ENCODE measurements at places on chromosomes 3 and 15.
A peak's percentile ranks its signal among the peaks of the same experiment; 100 is the strongest.

DNA sequence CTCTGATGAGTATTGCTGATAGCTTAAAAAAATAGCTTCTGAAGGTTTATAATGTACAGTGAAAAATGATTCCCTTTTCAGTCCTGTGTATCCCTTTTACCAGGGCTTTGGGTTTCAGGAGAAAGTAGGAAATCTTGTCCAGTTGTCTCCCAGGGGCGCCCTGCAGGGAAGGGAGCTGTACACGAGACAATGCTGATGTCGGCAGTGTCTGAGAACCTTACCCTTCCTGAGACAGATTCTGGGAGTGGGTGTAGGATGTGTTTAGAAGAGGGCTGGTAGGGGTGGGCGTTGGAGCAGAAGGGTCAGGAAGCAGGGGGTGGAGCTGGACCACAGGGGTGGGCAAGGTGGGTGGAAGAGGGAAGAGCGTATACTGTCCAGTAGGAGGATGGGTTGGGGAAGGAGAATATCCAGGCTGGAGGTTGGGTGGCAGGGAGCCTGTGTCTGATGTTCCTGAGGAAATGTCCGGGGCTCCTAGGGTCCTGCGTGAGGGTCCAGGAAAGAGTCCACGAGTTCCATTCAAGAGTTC, 5.6 kb downstream of the THPO start:
- no peak for DNase-seq
- H3K4me3 ChIP-seq: no peak overlapping the region
- peaks cover 2% of the 10 kb centered on the region for H3K4me1 ChIP-seq
- peaks cover 28% of the 10 kb centered on the region for H3K27me3 ChIP-seq
- H3K36me3 ChIP-seq: peaks cover 11% of the 10 kb centered on the region
- H3K27ac ChIP-seq: no peak overlapping the region

- H3K4me1 ChIP-seq: no peaks in the 10 kb centered on the region
- no peak overlapping the region for H3K4me3 ChIP-seq
- H3K27me3 ChIP-seq: no peaks in the 10 kb centered on the region
- DNase-seq: no peak
- H3K27ac ChIP-seq: no peak overlapping the region
Measured at GRCh38 chr3:157238457-157238856, 78.5 kb upstream of the CCNL1 start.

- H3K27me3 ChIP-seq: no peaks in the 10 kb centered on the region
- H3K4me3 ChIP-seq: no peak overlapping the region
- H3K27ac ChIP-seq: no peak overlapping the region
- H3K36me3 ChIP-seq: no peaks in the 10 kb centered on the region
- no peak for DNase-seq
Measured at GRCh38 chr3:81302045-81302444, 459.4 kb downstream of the GBE1 start.

DNA sequence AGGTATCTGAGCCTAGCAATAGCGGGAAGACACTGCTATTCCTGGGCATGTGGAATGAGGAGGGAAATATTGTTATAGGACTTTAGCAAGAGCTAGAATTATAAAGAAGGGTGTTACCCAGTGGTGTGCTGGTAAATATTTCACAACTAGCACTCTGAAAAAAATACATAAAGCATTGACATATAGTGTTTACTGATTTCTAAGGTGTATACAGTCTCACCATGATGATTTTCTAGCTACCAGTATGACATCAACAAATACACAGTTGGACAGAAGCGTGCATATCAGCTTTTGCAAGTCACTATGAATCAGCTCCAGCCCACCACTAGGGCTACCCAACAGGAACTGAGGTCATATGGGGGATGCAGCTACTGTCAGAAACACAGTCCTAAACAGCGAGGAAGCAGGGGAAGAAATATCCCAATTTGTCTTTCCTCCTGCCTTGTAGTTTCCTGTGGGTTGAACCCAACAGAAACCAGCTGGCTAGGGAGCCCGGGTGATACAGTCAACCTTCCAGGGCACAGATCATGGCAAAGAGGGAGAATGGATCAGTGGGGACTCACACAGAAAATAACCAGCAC, 39.6 kb downstream of the HGD start:
- H3K36me3 ChIP-seq: no peaks in the 10 kb centered on the region
- H3K4me3 ChIP-seq: no peak overlapping the region
- no peaks in the 10 kb centered on the region for H3K4me1 ChIP-seq
- H3K27me3 ChIP-seq: no peaks in the 10 kb centered on the region

DNA sequence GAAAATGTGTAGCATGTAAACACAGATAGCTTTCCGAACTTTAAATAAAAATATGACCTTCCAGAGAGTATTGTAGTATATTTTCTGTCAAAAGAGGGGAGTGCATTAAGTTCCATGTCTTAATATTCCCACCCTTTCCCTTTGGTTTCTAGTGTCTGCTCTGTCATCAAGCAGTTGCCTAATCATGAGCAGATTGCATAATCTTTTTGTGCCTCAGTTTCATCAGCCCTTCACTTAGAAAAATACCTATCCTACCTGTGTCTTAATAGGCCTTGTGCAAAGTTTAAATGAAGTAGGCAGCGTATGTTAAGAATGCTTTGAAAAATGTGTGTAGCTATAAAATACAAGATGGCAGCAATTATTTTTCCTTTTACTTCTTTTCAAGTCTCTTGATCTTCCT, 52.8 kb downstream of the CALML4 start:
- no peaks in the 10 kb centered on the region for H3K27me3 ChIP-seq
- peaks cover 30% of the 10 kb centered on the region for H3K36me3 ChIP-seq
- H3K4me1 ChIP-seq: no peaks in the 10 kb centered on the region

GRCh38 chr3:173402656-173403055, 5.1 kb downstream of the NLGN1 start:
- no peaks in the 10 kb centered on the region for H3K4me1 ChIP-seq
- H3K27me3 ChIP-seq: peaks cover 9% of the 10 kb centered on the region
- H3K4me3 ChIP-seq: no peak overlapping the region
- no peak for DNase-seq
- H3K27ac ChIP-seq: no peak overlapping the region

DNA sequence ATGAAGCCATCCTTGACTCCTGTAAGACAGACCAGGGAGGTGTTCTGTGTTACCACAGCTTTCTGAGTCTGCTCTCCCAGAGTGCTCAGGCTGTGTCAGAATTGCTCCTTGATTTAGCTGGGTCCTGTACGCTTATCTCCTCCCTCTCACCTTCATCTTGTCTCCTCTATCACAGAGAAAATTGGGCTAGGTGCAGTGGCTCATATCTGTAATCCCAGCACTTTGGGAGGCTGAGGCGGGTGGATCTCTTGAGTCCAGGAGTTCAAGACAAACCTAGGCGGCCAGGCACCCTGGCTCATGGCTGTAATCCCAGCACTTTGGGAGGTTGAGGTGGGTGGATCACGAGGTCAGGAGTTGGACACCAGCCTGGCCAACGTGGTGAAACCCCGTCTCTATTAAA, 5.9 kb downstream of the SCAMP5 start:
- H3K27ac ChIP-seq: no peak overlapping the region
- no peaks in the 10 kb centered on the region for H3K36me3 ChIP-seq
- no peak for DNase-seq

DNA sequence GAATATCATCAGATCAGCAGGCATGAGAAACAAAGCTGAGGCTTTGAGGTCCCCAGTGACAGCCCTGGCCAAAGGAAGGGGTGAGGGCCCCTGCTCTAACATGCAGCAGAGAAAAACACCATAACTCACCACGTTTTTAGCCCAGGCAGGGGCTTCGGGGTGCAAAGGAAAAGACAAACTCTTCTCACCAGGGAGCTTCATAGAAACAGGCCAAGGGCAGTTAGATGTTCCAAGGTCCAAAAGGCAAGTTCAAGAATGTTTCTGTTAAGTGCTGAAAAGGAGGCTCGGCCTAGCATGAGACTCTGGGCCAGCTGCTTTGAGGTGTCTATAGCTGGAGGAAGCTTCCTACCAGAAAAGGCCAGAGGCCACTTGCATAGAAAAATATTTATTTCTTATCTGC, 608.4 kb upstream of the CFAP20DC start:
- H3K4me3 ChIP-seq: no peak overlapping the region
- no peaks in the 10 kb centered on the region for H3K27me3 ChIP-seq
- H3K4me1 ChIP-seq: peaks cover 3% of the 10 kb centered on the region

DNA sequence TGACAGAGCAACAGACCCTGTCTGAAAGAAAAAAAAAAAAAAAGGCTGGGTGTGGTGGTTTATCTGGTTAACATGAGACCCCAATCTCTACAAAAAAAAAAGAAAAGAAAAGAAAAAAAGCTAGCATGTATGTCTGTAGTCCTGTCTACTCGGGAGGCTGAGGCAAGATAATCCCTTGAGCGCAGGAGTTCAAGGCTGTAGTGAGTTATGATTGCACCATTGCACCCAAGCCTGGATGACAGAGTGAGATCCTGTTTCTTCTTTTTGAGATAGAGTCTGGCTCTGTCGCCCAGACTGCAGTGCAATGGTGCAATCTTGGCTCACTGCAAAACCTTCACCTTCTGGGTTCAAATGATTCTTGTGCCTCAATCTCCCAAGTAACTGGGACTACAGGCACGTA, 8.4 kb upstream of the DHX30 start:
- no peaks in the 10 kb centered on the region for H3K36me3 ChIP-seq
- H3K27me3 ChIP-seq: no peaks in the 10 kb centered on the region
- no peaks in the 10 kb centered on the region for H3K4me1 ChIP-seq
- H3K4me3 ChIP-seq: no peak overlapping the region
- DNase-seq: no peak
- no peak overlapping the region for H3K27ac ChIP-seq

GRCh38 chr3:176351408-176351807, 845.9 kb downstream of the TBL1XR1 start:
- H3K27ac ChIP-seq: no peak overlapping the region
- H3K4me3 ChIP-seq: no peak overlapping the region
- no peaks in the 10 kb centered on the region for H3K36me3 ChIP-seq

GRCh38 chr3:12727481-12727880, 31.6 kb downstream of the TMEM40 start:
- no peaks in the 10 kb centered on the region for H3K27me3 ChIP-seq
- no peak overlapping the region for H3K27ac ChIP-seq
- no peak for DNase-seq

DNA sequence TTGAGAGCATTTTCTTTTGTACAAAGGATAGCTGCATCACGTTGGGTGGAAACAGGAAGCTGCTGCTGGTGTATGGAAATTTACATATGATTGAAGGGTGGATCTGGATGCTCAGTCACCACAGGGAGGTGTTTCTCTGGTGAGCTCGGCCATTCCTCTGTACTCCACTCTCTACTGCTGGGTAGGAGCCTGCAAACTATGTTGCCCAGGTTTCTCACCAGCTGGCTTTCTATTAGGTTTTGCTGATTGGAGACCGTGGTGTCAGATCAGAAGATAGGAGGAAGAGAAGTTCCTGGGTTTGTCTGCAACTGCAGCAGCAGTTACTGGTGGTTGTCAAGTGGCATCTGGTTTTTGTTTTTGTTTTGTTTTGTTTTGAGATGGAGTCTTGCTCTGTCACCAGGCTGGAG, 61.7 kb downstream of the TAMM41 start:
- H3K27me3 ChIP-seq: no peaks in the 10 kb centered on the region
- H3K27ac ChIP-seq: peak overlapping the region; percentile 74
- no peak overlapping the region for H3K4me3 ChIP-seq

DNA sequence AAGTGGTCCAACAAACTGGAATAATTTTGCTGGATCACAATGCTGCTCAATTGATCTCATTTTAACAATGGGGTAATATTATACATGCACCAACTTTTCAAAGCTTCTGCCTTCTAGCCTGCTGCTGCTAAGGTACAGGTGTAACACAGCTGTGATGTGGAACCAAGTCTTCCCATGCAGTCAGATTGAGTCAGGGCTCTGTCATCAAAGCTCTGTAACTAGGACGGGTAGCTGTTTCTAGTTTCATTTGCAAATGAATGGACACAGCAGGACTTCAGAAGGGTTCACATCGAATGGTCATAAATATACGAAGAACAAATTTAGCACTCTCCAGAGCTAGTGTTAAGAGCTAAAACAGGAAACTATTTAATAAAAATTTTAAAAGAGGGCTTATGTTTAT, 189.2 kb downstream of the USP13 start:
- H3K27ac ChIP-seq: no peak overlapping the region
- no peak overlapping the region for H3K4me3 ChIP-seq
- H3K4me1 ChIP-seq: no peaks in the 10 kb centered on the region
- H3K27me3 ChIP-seq: no peaks in the 10 kb centered on the region

DNA sequence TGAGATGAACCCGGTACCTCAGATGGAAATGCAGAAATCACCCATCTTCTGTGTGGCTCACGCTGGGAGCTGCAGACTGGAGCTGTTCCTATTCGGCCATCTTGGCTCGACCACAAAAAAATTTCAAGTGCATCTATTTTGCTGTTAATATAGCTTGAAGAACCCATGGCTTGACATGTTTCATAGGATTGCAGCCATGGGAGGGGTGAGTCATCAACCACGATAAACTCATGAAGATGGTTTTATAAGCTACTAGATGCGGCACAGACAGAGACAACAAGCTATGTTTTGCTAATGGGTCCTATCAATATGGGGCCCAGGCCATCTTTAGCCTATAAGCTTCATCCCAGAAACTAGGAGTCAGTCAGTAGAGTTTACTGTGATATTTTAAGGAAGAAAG, 100.4 kb upstream of the PHLDB2 start:
- no peak overlapping the region for H3K4me3 ChIP-seq
- H3K27me3 ChIP-seq: no peaks in the 10 kb centered on the region
- DNase-seq: no peak

GRCh38 chr3:26293329-26293844, 329.2 kb upstream of the LRRC3B start:
- H3K36me3 ChIP-seq: no peaks in the 10 kb centered on the region
- H3K27ac ChIP-seq: no peak overlapping the region
- no peaks in the 10 kb centered on the region for H3K4me1 ChIP-seq
- no peaks in the 10 kb centered on the region for H3K27me3 ChIP-seq
- DNase-seq: no peak

DNA sequence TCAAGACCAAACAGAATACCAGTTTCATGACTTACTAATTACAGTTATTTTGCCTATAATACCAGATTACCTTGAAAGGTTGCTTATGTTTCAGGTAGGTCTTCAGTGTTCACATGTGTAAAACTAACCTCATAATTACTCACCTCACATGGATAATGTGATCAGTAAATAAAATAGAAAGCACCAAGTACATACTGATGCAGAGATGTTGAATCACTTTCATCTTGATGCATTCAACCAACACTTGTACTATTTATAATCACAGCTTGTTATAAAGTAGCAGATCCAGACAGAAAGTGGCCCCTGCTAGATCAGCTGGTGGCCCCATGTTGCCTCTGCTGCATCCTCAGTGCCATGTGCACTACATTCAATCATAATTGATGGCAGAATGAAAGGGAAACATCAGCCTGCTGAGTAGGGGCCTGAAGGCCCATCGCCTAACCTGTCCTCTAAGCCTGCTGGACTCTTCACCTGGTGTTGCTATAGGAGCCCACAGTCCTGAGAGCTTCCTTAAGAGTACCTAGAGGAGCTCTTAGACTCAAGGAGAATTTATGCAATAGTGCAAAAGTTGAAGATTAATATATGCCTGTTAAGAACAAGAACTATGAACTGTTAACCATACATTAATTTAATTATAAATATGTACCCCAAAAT, 154.3 kb downstream of the PLCL2 start:
- no peak overlapping the region for H3K27ac ChIP-seq
- H3K27me3 ChIP-seq: no peaks in the 10 kb centered on the region
- DNase-seq: no peak
- H3K4me3 ChIP-seq: no peak overlapping the region

GRCh38 chr3:3551981-3552380, 247.2 kb upstream of the LRRN1 start:
- no peaks in the 10 kb centered on the region for H3K4me1 ChIP-seq
- H3K4me3 ChIP-seq: no peak overlapping the region
- no peaks in the 10 kb centered on the region for H3K36me3 ChIP-seq
- DNase-seq: no peak
- H3K27me3 ChIP-seq: no peaks in the 10 kb centered on the region
